Activated CD4-positive, alpha-beta T cell treated with anti-CD3 and anti-CD28 coated beads, Interleukin-2, amount 50 U/mL, for 4 hours (primary cell): ENCODE measurements at places on chromosomes 6 and 20.

DNA sequence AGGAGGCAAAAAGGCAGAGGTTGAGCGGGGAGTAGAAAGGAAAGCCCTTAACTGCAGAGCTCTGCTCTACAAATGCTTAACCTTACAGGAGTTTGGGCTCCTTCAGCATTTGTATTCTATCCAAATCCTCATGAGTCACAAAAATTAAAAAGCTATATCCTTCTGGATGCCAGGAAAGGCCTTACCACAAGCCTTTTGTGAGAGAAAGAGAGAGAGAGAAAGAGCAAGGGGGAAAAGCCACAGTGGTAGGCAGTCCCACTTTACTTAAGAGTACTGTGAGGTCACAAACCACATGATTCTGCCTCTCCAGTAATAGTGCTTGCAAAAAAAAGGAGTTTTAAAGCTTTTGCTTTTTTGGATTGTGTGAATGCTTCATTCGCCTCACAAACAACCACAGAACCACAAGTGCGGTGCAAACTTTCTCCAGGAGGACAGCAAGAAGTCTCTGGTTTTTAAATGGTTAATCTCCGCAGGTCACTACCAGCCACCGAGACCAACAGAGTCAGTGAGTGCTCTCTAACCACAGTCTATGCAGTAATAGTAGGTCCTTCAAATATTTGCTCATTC lies at the start of gene RUNX2:
RUNX2 (plus strand) TSS at position 375 of the 567 bp plus-strand sequence. CDS start 397 bp downstream, outside the sequence.
- no peak for DNase-seq

DNA sequence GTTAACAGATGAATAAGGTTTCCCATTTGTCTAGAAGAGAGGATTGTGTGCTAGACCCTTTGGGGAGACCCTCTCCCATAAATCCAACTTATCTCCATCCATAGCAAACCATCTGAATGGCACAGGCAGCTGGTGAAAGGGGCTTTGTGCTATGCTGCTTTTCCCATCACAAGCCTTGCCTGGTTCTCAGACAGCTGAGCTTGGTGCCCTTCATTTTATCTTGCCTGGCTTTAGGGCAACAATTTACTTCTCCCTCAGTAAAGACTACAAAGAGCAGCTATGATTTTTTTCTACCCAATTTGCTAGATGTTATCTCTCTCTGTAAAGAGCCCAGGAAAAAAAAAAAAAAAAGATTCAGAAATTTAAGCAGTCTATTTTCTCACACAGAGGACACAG lies 117.0 kb upstream of the COL21A1 start:
- no peak for DNase-seq

DNA sequence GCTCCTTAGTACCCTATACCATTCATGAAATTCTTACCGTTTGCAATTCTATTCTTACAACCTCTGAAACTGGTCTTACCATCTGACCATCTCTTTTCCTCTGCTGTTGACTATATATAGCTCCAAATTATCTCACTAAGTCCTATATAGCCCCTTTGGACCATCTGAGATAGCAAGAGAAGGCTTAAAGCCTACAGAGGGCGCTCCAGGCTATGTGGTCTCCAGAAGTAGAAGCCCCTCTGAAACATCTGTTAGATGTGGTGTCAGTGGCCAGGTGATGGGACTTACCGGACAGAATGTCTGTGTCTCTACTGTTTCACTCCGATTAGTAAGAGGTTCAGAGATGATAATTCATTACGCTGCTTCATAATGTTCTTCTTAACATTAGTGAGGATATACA lies 140.7 kb upstream of the BMP2 start:
- DNase-seq = no peak

DNA sequence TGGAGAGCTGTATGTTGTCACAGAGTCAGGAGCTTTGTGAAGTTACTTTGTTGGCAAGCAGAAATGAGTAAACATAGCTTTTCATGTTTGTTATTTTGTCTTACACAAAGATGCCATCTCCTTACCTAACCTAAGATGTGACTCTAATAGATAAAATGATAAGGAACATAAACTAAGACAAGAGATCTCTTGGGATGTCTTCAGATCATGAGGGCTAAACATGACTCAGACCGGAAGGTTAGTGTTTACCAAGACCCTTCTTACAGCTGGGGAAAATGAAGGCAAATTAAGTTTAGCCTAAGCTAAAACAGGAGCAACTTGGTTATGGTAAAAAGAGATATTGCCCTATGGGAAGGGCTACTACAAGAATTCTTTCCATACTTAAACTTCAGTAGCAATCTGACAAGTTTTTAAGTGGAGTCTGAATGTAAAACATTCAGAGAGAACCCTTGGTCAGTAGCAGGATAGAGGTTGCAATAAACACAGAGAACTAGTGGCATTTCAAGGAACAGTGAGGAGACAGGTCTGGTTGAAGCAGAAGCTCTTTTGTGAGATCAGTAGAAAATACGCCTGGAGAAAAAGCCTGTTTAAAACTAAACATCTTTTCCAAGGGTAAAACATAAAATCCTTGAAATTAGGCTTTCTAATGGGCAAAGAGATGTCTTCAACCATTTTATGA lies 29.9 kb downstream of the SGK1 start:
- no peak for DNase-seq

DNA sequence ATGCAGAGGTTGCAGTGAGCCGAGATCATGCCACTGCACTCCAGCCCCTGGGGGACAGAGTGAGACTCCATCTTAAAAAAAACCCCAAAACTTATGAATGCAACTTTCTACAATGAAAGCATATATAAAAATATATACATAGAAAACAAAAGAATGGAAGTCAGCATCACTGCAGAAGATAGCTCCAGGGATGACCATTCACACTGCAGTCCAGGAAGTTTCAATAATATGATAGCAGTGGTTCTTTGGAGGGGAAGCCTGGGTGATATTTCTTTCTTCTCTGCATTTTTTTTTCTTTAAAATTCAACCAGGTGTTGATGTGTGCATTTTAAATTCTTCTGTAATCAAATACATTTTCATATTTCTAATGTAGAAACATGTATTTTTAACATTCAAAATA lies 12.3 kb downstream of the HLA-G start:
- DNase-seq = no peak

- DNase-seq = no peak
Measured at GRCh38 chr6:100665041-100665380, 200.3 kb upstream of the SIM1 start.
